ENCODE measurements at places on chromosomes 7 and 10.
A peak's percentile ranks its signal among the peaks of the same experiment; 100 is the strongest.

DNA sequence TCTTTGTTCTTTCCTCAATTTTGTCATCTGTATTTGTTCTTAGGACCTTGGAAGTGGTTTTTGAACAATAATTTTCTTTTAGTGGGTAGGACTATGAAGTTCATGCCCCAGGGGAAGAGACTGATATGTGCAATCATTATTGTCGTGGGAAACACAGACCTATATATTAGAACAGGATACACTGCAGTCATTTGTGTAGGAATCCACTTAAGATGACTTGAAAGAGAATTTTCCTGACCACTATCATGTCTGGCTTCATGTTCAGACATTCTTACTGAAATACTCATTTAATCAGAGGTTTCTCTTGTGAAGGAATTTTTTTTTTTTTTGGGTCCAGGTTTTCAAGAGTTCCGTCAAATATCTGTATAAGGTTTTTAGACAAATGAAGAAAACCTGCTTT, 163.6 kb downstream of the SUGCT start:
- DNase-seq: no peak

GRCh38 chr7:157616426-157616825, 279.6 kb downstream of the DNAJB6 start:
- DNase-seq: no peak

GRCh38 chr10:5582736-5583135, 58.0 kb downstream of the CALML3 start:
- DNase-seq: no peak

DNA sequence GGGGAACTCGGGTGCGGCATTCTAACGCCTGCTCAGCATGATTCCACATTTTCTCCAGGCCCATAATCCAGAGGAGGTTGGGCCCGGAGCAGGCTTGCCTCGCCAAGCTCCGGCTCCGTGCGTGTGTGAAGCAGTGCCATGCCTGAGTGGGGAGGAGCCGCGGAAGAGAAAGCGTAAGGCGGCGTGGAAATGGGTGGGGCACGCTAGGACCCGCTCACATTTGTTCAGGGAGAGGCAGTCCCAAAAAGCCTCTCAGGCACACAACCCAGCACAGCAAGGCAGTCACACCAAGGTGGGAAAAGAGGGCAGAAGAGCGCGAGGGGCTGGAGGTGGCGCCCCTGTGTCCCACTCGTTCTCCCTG, 695 bp upstream of the VDAC2 start:
- DNase-seq: peak; percentile 46

DNA sequence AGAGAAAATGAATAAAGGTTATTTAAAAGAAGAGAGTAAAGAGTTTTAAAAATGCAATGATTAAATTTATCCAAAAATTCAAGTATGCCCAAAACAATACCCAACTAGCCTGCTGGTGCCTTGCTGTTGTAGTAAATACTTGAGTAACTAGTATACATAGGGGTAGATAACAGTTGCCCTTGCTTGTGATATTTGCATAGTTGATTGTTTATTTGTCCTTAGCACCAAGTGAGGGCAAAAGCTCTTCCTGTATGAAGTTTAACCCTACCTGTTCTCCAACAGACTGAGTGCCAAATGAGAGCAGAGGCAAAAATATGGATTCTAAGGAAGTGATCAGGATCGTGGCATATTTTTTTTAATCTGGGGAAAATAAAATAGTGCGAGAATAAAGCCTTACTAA, 85.0 kb downstream of the PTN start:
- no peak for DNase-seq

DNA sequence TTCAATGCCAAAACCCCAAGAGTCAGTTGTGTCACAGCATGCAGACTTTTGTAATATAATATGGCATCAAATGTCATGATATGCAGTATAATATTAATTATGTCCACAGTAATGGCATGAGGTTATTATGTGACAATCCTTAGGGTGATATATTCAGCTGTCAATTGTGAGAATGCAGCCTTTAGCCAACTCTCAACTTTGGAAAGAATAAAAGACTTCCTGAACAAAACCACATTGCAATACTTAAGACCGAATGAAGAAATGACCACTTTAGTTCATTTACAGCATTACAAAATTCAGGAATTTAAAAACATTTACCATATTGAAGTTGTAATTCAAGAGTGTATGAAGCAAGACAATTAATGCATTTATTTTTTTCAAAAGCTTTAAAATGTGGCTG, 45.4 kb downstream of the CPVL start:
- no peak for DNase-seq

DNA sequence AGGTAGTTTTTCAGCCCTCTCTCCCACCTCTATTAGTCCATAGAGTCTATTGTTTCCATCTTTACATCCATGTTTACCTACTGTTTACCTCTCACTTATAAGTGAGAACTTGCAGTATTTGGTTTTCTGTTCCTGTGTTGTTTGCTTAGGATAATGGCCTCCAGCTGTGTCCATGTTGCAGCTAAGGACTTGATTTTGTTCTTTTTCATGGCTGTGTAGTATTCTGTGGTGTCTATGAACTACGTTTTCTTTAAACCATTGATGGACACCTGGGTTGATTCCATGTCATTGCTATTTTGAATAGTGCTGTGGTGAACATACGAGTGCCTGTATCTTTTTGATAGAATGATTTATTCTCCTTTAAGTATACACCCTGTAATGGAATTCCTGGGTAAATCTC, 292.4 kb downstream of the PHF14 start:
- no peak for DNase-seq

All from NCI-H187 (cell line).